ENCODE measurements at places on chromosomes 5 and 9.

DNA sequence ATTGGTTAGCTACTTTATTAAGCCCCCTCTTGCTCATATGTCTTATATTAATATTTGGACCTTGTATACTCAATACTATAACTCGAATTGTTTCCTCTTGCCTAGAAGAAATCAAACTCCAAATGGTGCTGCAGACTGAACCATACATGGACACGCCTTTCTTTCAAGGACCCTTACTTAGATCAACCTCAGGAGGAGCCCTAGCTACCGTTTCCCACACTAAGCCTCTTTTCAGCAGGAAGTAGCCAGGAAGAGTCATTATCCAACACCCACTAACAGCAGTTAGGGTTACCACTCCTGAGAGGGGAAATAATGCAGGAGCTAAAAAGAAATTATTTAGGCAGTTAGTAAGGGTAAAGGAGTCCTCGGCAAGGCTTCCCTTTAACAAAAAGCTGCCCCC, 243.8 kb upstream of the PUM3 start:
- DNase-seq: no peak

DNA sequence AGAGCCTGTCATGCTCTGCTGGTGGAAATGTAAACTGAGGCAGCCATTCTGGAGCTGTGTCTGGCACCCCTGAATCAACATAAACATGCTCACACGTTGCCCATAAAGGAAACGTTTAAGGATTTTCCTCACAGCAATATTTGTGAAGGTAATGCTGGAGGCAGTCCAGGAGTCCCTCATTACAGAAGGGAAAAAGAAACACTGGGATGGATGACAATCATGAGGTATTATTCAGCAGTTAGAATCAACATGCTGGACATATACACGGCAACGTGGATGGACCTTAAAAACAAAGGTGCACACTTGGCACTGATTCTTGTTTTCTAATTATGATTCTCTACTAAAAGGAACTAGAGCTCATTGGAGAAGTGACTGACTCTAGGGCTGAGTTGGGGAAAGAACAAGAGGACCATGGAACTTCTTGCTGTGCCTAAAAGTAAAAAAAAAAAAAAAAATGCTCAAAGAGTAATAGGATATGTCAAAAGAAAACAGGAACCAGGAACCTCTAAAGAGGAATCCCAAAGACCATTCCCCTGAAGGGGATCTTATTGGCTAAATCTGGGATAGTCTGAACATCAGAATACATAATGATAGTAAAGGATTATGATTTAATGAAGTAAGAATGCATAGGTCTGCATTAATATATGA, 18.6 kb downstream of the B4GALT1 start:
- no peak for DNase-seq

- no peak for DNase-seq
Measured at GRCh38 chr5:113240951-113241726, 193.7 kb downstream of the TSSK1B start.

- DNase-seq: no peak
Measured at GRCh38 chr9:98288881-98289280, 33.4 kb upstream of the TBC1D2 start.

GRCh38 chr9:33884856-33885701, 68.1 kb downstream of the UBE2R2 start:
- peak; percentile 50 for DNase-seq

DNA sequence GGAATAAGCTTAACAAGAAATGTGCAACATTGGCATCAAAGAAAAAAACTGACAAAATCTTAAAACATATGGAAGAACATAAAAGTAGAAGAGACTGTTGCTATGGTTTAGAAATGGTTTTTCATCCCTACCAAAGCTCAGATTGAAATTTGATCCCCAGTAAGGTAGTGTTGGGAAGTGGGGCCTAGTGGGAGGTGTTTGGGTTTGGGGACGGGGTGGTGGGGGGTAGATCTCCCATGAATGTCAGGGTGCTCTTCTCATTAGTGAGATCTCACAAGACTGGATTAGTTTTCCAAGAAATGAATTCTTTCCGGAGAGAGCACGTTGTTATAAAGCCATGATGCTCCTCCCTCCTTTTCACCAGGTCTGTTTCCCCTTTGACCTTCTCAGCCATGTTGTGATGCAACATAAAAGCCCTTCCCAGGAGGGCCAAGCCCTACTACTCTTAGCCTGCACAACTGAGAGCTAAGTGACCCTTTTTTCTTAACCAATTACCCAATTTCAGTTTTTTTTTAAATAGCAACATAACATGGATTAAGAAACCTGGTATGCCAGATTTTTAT, 10.6 kb downstream of the TMEM167A start:
- no peak for DNase-seq

DNA sequence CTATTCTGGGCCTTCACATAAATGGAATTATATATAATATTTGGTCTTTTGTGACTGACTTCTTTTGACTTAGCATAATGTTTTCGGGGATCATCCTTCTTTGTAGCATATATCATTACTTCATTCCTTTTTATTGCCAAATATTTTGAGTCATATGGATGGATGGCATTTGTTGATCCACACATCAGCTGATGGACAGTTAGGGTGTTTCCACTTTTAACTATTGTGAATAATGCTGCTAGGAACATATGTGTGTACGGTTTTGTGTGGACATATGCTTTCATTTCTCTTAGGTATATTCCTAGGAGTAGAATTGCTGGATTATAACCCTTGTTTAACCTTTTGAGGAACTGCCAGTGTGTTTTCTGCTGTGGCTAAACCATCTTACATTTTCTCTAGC, 249.6 kb downstream of the FANCC start:
- DNase-seq: peak; percentile 46

DNA sequence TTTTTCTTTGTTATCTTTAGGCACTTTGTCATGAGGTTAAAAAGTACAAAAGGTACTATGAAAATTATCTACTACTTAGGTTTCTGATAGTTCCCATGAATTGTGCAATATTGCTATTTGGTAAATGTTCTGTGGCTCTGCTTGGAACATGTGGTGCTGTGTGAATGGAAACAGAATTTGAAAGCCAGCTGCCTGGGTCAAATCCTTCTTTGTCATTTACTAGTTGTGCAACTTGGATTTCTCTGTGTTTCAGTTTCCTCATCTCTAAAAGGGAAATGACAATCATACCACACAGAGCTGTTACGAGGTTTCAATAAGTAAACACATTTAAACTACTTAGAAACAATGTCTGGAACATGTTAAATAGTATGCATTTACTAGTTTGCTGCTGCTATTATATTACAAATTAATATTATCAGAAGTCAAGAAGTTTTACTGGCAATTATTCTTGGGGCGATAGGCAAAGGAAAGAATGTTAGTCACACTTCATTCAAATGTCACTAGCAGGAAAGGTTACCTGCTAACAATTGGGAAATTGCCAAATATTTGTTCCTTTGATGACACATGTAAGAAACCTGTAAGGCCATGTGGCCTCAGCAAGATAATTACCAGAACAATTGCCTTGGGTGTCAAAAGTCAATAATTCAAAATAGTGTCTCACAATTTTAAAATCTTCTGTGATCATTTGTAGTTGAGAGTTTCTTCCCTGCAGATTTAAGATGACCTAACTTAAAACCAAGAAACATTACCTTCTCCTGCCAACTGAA, 184.8 kb downstream of the KIAA0825 start:
- peak; percentile 95 for DNase-seq

DNA sequence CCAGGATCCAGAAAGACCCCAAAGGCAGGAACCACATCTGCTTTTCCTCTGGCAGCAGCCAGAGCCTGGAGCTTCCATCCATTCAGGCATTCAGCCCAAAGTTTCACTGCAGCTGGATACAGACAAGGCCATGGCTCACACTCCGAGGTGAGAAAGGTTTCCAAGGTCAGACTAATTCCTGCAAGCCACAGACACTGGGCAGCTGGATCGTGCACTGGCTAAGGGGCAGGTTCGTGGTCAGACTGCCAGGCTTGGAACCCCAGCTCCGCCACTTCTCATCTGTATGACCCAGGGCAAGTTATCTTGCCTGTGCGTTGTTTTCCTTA, 36.9 kb downstream of the SPOCK1 start:
- DNase-seq: no peak

GRCh38 chr5:76351577-76351976, 51.5 kb upstream of the IQGAP2 start:
- no peak for DNase-seq

DNA sequence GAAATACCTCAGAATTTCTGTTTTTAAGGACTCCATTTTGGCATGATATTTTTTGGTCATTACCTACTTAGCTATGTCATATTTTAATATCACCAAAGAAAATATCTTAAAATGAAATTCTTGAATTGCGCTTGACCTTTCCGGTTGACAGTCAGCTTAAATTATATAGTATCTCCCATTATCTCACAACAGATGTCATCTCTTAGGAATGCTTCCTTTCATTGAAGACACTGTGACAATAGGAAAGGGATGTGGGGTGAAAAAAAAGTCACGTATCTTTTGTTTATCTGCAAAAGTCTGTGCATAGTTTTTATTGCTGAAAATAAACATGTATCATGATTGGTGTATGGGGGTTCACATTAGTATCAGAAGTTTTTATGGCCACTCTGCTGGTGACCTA, 105.8 kb downstream of the INVS start:
- DNase-seq: no peak

- no peak for DNase-seq
Measured at GRCh38 chr5:179201986-179202385, 141.8 kb downstream of the ZNF354C start.

DNA sequence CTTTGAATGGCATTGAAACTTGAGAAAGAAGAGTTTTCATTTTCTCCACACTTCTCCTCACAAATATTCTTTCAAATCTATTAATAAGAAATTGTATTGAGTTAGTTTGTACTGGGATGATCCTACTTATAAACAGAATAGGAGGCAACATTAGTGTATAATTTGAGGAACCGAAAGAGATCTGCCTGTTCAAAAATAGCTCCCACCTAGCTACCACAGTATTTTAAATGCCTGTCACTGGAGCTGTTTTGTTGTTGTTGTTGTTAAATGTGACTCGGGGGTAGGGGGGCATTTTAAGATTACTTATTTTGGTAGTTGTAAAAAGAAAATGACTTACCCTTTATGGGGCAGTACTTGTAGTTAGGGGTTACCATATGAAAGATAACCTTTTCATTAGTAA, 20.1 kb upstream of the HAPLN1 start:
- no peak for DNase-seq

DNA sequence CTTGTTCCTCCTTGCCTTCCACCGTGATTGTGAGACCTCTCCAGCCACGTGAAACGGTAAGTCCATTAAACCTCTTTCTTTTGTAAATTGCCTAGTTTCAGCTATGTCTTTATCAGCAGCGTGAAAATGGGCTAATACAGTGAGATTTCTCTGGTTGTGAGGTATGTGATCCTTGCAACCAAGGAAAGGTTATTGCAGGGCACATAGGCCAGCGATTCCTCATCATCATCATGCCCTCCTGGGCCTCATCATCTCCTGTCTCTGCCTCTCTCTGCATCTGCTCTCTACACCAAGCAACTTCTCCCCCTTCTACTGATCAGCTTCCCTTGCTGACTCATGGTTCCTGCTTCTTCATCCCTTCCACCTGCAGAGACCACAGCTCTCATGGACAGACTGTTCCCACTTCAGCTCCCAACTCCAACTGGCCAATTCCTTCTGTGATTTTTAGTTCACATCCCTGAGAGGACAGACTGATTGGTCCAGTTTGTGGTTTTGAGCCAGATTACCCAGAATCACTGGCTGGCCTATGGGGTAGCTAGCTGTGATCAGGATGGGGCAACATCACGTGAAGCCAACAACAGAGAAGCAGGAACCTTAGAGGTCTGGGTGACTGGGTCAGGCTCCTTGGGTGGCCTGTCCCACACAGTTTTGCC, 53.1 kb downstream of the LIX1 start:
- DNase-seq: no peak

DNA sequence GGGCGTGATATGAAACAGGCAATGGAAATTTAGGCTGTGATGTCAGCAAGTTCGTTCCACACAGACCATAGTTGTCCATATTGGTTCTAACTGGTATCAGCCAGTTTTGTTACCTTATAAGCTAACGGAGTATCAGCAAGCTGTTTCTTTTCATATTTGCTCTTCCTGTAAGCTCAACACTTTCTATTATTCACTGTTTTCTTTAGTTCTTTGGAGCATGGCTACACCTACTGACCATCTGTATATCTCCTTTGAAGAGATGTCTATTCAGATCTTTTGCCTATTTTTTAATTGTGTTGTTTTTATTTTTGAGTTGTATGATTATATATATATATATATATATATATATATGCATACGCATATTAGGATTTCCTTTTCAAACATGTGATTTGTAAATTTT, 1057.2 kb upstream of the CDH10 start:
- DNase-seq: no peak

GRCh38 chr5:109992264-109992915, 302.7 kb downstream of the MAN2A1 start:
- DNase-seq: no peak
